Articular chondrocyte of knee joint (primary cell): ENCODE measurements at places on chromosomes 2 and 18. TPM values are rescaled to one million over a fixed set of nuclear protein-coding genes. Genes with fewer than 3 reads are reported as not detected.

The HAAO gene
- 4.1 and 7.1 TPM in 2 replicates for total RNA-seq

The MAPK4 gene
- total RNA-seq, result not detected in 2 replicates

The EVA1A gene
- 19.1 and 40.6 TPM in 2 replicates for total RNA-seq

The COL5A2 gene
- total RNA-seq, result 534 and 717 TPM in 2 replicates

The NLRC4 gene
- total RNA-seq, result not detected in 2 replicates

The GREB1 gene
- 0.26 and 0.43 TPM in 2 replicates for total RNA-seq

The AQP4 gene
- total RNA-seq, result not detected in 2 replicates

The MYOM1 gene
- 0.52 and 0.76 TPM in 2 replicates for total RNA-seq

The ARHGAP28 gene
- 36.4 and 38.2 TPM in 2 replicates for total RNA-seq

The MLPH gene
- total RNA-seq, result 0.65 and 3.8 TPM in 2 replicates

The TLX2 gene
- 0.11 and 0.13 TPM in 2 replicates for total RNA-seq

The KANSL3 gene
- total RNA-seq, result 45.1 and 45.9 TPM in 2 replicates

The SULT1C4 gene
- 0.26 and 0.32 TPM in 2 replicates for total RNA-seq

The C1GALT1C1L gene
- total RNA-seq, result 0.76 and 1.8 TPM in 2 replicates

The CNDP1 gene
- total RNA-seq, result 0.11 and 0.26 TPM in 2 replicates

The ACMSD gene
- not detected in 2 replicates for total RNA-seq

The UGT1A8 gene
- total RNA-seq, result not detected in 2 replicates

The FSHR gene
- total RNA-seq, result 0.11 and 0.39 TPM in 2 replicates

The POTEI gene
- not detected in 2 replicates for total RNA-seq

The CTAGE1 gene
- not detected in 2 replicates for total RNA-seq

The DNAH7 gene
- 2.7 and 5.2 TPM in 2 replicates for total RNA-seq

The ABHD1 gene
- total RNA-seq, result 0.22 and 0.26 TPM in 2 replicates

The LRRFIP1 gene
- 63.6 and 66.2 TPM in 2 replicates for total RNA-seq

The PDE11A gene
- total RNA-seq, result 0.13 and 0.22 TPM in 2 replicates

The UGT1A5 gene
- total RNA-seq, result not detected in 2 replicates

The PLCL1 gene
- total RNA-seq, result 0.39 and 0.65 TPM in 2 replicates

The DNAJC10 gene
- total RNA-seq, result 213 and 217 TPM in 2 replicates

The C2orf80 gene
- total RNA-seq, result not detected in 2 replicates

The CROCC2 gene
- total RNA-seq, result under 0.01 TPM in 2 replicates

The MSH6 gene
- total RNA-seq, result 42.3 and 58.6 TPM in 2 replicates

The NAT8 gene
- total RNA-seq, result not detected in 2 replicates

The RFTN2 gene
- 23.5 and 33.0 TPM in 2 replicates for total RNA-seq

The ANTXR1 gene
- total RNA-seq, result 393 and 403 TPM in 2 replicates

The ANKRD53 gene
- total RNA-seq, result 0.39 and 0.65 TPM in 2 replicates

The RFX8 gene
- 9.0 and 14.4 TPM in 2 replicates for total RNA-seq

The ALK gene
- not detected in 2 replicates for total RNA-seq
